ENCODE measurements at places on chromosomes 1 and 21.

GRCh38 chr1:34978921-34979320, 6.2 kb downstream of the TMEM35B start:
- no peak for DNase-seq

DNA sequence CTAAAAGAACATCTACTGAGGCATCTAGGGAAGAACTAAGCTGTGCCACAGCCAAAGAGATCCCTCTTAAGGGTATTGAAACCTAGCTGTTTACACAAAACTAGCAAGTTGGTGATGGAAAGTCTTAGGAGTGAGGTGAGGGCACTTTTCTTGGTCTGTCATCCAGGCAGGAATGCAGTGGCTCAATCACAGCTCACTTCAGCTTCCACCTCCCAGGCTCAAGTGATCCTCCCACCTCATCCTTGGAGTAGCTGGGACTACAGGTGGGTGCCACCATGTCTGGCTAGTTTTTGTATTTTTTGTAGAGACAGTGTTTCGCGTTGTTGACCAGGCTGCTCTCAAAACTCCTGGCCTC, 2.4 kb downstream of the PLEKHO1 start:
- no peak for DNase-seq

DNA sequence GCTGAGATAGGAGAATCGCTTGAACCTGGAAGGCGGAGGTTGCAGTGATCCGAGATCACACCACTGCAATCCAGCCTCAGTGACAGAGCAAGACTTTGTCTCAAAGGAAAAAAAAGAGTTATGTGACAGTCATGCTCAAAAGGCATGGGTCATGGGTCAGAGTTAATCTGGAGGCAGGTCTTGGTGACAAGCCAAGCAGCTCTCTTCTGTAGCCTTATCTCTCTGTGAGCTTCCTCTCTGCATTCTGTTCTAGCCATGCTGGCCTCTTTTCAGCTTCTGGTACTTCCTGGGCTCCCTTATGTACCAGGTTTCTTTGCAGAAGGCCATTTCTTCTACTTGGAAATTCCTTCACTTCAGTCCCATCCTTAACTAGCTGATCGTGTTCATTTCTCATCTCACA, 63.6 kb downstream of the NGF start:
- DNase-seq = no peak

DNA sequence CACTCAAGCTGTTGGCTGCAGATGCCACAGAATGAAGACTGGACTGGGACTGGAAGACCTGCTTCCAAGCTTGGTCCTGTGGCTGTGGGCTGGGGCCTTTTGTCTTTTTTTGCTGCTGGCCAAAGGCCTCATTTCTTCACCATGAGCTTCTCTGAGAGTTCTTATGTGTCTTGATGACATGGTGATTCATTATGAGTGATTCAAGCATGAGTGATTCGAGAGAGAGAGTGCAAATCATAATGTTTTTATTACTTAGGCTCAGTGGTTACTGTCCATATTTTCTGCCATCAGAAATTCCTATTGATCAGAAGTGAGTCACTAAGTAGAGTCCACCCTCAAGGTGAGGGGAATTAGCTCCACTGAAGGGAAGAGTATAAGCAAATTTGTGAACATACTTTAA, 94.0 kb downstream of the PCP4 start:
- DNase-seq = peak; percentile 56

DNA sequence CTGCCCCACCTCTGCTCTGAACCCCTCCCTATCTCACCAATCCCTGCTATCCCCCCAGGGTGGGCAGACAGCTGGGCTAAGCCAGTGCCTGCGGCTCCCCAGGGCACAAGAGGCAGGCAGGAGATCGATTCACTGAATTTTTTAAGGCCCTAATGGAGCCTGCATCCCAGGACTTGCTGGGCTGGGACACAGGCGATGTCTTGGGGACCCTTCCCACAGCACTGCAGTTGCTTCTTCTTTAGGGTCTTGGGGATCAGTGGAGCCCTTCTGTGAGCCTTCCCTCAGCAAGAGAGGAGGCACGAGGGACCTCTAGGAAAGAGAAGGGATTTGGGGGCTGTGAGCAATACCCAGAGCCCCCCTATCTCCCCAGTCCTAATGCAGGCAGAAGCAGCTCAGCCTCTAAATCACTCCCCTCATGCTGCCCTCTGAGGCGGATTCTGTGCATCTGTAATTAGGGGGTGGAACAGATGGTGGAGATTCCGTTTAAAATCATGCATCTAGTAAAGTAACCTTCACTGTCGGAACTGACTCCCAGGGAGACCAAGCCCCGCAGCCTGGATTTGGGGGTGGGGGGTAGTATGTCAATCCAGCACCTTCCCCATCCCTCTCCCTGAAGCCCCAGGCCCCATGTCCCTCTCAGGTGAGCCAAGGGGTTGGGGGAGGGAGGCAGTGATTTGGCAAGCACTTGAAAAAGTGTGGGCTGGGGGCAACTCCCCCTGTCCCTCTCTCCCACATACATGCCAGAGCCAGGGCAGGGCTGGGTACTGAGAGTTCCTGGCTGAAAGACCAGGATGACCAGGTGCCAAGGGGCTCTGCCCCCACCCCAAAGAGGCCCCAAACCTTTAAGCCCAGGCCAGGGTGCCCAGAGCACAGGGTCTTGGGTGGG, 10.0 kb downstream of the AHDC1 start:
- no peak for DNase-seq

DNA sequence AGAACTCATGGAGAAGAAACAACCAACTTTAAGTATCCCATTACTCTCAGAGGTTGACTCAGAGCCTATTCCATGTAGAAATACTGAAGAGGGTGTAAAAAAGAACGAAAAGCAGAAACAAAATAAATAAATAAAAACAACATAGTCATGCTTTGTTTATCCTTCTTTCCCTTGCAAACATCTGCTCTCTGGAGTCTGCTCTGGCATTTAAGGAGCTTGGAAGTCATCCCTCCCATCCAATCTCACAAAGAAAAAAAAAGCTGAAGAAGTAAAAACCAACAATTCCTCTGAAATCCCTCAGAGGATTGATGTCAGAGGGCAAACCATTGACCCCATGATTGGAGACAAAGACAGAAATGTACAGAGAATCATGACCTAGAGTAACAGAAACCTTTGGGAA, 302.6 kb upstream of the GREM2 start:
- no peak for DNase-seq

DNA sequence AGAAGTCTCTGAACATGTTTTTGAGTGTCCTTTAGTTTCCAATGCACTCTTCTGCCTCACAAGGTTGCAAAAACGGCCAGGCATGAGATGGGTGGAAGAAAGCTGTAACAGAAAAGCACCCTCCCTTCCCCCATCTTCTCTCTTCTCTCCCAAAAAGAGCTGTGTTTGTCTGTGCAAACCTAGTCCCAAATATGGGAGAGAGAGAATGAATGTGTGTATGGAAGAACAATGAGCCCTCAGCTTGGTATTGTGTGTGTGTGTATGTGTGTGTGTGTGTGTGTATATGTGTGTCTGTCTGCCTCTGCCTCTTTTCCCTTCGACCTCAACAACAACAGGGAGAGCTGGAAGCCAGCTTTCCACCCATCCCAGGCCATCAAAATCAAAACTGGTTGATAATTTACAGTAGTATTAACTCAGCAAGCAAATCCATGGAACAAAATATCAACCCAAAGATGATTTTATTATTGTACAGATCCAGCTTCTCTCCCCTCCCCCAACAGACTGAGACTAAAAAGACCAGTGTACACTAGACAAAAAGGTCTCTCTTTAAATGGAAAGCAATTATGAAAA, 1.8 kb downstream of the RERE start:
- peak; percentile 39 for DNase-seq

GRCh38 chr21:35737899-35738346, 322.4 kb downstream of the SETD4 start:
- peak; percentile 26 for DNase-seq

DNA sequence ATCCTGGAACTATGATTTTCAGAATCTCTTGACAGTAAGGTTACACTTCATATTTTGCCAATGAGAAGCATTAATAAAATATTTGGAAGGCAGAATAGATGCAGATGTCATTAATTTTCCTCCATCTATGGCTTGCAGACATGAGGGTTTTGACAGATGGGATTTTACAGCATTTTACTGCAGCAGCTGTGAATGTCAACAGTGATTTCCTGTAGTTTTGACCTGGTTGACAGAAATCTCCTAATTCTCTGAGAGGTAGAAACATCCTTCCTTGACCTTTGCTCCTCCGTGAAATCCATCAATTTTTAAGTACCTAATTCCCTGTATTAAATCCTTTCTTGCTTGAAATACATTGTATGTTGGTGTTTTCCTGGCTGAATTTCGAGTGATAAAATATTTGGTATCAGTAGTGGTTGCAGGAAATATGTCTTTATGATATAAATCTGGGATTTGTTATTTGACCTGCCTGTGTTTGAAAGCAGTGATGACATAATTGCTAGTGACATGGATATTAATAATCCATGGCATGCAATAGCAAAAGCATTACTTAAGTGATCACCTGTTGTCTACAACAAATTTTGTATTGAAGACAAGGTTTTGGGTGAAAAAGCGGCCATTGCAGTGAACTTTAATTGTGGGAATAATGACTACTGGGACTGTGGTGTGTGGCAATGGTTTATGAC, 73.9 kb downstream of the HLX start:
- DNase-seq = no peak

DNA sequence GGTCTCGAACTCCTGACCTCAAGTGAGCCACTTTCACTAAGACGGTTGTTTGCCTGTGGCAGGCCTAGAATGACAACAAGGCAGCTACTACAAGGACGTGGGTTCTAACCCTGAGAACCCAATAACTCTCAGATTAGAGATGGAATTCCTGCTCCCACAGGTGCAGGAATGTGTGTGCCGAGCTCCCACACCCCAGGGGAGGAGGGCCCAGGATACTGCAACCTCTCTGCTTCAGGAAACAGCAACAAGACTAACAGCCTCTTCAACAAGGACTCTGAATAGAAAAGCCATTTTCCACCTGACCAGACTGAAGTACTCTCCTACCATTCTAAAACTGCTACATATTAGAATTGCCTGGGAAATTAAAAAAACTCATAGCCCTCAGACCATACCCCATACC, 4.9 kb downstream of the LSM10 start:
- no peak for DNase-seq

GRCh38 chr1:175845338-175845737, 101.9 kb upstream of the TNR start:
- DNase-seq = no peak

DNA sequence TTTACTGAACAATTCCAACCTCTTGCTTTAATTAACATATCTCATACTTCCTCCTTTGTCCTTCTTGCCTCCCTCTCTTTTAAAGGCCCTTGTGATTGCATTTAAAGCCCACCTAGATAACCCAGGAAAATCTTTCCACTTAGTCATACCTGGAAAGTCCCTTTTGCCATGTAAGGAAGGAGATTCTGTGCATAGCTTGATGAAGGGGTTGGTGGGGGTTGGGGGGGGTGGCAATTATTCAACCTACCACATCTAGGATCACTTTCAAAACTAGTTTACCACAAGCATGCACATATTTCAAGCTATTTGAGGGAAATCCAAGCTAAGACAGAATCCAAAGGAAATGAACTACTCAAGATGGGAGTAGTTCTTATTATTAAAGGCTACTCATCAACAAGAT, 249.1 kb upstream of the PTBP2 start:
- DNase-seq = peak; percentile 62

DNA sequence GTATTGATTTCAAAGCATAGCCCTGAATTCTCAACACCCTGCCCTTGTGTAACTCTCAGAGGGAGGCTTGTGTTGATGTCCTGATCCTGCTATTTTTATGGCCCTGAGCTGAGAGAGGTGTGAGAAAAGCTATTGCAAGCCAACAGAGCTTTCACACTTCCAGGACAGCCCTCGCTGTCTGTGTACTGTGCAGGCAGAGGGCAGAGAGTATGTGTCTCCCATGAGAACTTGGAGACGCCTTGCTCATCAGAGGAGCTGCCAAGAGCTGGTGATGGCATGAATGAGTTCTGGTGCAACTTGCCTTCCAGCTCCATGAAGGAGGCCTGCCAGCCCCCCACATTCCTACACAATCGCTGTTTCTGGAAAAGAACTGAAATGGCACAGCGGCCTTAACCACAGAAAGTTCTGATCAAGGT, 144.1 kb upstream of the AJAP1 start:
- DNase-seq = no peak

DNA sequence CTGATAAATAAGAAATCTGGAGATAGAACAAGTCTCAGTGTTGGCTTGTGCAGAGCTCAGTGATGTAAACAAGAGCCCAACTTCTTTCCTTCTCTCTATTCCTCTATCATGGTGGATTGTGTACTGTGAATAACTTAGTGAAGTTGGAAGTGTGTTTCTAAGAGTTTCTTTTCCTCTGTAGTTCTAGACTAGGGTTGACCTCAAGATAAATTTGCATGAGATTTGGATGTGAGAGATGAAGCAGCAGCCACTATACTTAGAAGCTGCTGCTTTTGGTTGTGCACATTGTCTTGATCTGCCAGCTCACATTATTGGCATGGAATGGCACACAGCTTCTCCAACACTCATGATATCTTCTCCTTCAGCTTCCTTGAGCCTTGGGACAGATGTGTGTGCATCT, 198.9 kb upstream of the ZP4 start:
- DNase-seq = no peak

GRCh38 chr1:41633764-41634163, 149.3 kb upstream of the EDN2 start:
- peak; percentile 72 for DNase-seq

GRCh38 chr1:94617134-94617805, 75.7 kb upstream of the F3 start:
- DNase-seq = peak; percentile 38

- peak; percentile 50 for DNase-seq
Observed at GRCh38 chr1:157252473-157252872, 114.3 kb upstream of the ETV3 start.

GRCh38 chr1:30598571-30599114, 124.7 kb downstream of the MATN1 start:
- DNase-seq = no peak

DNA sequence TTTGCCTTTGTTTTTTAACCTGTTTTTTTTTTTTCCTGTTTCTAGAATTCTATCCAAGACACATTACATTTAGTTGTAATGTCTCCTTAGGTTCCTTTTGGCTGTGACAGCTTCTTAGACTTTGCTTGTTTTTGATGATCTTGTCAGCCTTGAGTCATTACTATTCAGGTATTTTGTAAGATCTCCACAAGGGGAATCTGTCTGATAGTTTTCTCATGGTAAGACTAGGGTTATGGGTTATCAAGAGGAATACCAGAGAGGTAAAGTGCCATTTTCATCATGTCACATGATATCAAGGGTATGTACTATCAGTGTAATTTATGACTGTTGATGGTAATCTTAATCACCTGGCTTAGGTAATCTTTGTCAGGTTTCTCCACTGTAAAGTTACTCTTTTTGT, 99.1 kb upstream of the GFI1 start:
- DNase-seq = no peak

GRCh38 chr1:155128755-155129473, 1.2 kb downstream of the EFNA1 start:
- DNase-seq = no peak

- DNase-seq = peak; percentile 39
Observed at GRCh38 chr1:185964946-185965345, 230.8 kb downstream of the HMCN1 start.

DNA sequence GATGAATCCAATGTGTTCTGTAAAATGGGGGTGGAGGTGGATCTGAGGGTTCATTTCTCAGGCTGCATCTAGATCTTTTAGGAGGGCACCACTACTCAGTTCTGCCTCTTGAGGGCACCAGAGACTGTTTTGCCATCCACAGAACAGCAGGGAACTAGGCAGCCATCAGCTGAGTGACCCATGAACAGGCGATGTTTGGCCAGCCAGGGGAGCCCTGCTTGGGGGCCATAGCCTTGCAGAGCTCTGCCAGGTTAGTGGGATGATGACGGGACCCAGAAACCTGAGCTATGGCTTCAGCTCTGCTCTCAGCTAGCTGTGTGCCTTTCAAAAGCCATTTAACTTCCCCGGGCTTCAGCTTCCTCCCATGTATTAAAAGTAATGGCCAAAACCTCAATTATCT, 13.4 kb upstream of the NOS1AP start:
- DNase-seq = peak; percentile 71

- DNase-seq = no peak
Observed at GRCh38 chr1:231663211-231663792, 36.7 kb downstream of the DISC1 start.

All from fibroblast of skin of scalp (primary cell).